ENCODE measurements at places on chromosomes 12 and 14. TPM values are rescaled to one million over a fixed set of nuclear protein-coding genes. Genes with fewer than 3 reads are reported as not detected.

The COQ5 gene
- total RNA-seq = 9.0 TPM

The AKAP5 gene
- total RNA-seq = 3.7 TPM

The ADAM20 gene
- 0.33 TPM for total RNA-seq

The MYBPC1 gene
- not detected for total RNA-seq

The ANKS1B gene
- not detected for total RNA-seq

The KRT73 gene
- 7.8 TPM for total RNA-seq

The PLEKHD1 gene
- 0.28 TPM for total RNA-seq

The AQP6 gene
- not detected for total RNA-seq

The CLEC6A gene
- not detected for total RNA-seq

The LMNTD1 gene
- not detected for total RNA-seq

The TEX52 gene
- total RNA-seq = not detected

The IL23A gene
- 21.3 TPM for total RNA-seq

The HOXC12 gene
- not detected for total RNA-seq

The NGB gene
- total RNA-seq = not detected

The RGS6 gene
- total RNA-seq = not detected

The ZNF384 gene
- total RNA-seq = 63.8 TPM

The SLC6A12 gene
- total RNA-seq = not detected

The SSTR1 gene
- not detected for total RNA-seq

The GLI1 gene
- total RNA-seq = 1.2 TPM

The TAS2R43 gene
- 0.30 TPM for total RNA-seq

The NEUROD4 gene
- not detected for total RNA-seq

The ADAM21 gene
- not detected for total RNA-seq

The SLC25A47 gene
- total RNA-seq = not detected

The INSM2 gene
- total RNA-seq = not detected

The KRT8 gene
- 0.42 TPM for total RNA-seq

The STYK1 gene
- 0.57 TPM for total RNA-seq

The NPFF gene
- total RNA-seq = not detected

The TCL1A gene
- 1.1 TPM for total RNA-seq

The TSPAN8 gene
- total RNA-seq = not detected

The ETFBKMT gene
- total RNA-seq = 1.0 TPM

The FAM222A gene
- 4.4 TPM for total RNA-seq

The NID2 gene
- not detected for total RNA-seq

The SLC8A3 gene
- total RNA-seq = not detected

The RNF212B gene
- not detected for total RNA-seq

The SLC7A7 gene
- total RNA-seq = 0.33 TPM

The ANO4 gene
- total RNA-seq = not detected

The PARP2 gene
- 16.5 TPM for total RNA-seq

All from CD8-positive, alpha-beta T cell (primary cell).